AG09319 (cell line): ENCODE measurements at places on chromosomes 12 and 14.

- DNase-seq = no peak
Observed at GRCh38 chr12:100953217-100953616, 158.6 kb downstream of the ANO4 start.

- no peak for DNase-seq
Observed at GRCh38 chr12:90905691-90906370, 49.1 kb downstream of the CCER1 start.

DNA sequence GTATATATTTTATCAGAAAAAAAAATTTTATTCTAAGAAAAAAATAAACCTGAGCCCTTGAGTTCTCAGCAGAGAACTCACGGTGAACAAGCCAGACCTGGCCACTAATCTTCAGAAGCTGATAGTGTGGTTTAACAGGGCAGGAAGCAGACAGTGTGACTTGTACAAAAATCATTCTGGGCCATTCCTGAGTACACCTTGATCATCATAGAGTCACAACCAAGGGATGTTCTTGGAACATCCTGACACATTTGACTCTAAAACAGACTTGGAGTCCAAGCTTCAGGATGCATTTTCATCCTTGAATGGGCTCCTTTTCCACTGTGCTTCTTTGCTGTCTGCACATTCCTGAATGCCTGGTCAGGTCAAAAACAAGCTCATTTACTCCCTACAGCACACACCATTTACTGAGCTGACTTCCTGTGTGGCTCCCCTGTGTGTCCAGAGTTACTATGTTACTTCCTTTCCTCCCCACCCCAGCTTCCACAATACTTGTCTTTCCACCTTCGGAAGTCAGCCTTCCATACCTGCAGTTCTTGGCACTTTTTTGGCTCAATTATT is 112.0 kb downstream of the ANO6 start:
- DNase-seq = no peak

DNA sequence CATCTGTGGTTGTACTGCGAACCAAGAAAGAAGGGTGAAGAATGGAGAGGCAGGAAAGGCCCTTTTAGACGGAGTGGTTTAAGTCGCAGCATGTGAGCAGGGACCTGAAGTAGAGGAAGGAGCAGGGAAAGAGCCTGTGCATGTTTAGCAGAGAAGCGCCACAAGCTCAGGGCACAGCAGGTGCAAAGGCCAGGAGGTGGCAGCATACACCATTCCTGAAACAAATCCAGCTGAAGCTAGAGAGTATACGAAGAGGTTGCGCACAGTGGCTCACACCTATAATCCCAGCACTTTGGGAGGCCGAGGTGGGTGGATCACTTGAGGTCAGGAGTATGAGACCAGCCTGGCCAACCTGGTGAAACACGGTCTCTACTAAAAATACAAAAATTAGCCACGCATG is 49.9 kb downstream of the HELB start:
- no peak for DNase-seq

DNA sequence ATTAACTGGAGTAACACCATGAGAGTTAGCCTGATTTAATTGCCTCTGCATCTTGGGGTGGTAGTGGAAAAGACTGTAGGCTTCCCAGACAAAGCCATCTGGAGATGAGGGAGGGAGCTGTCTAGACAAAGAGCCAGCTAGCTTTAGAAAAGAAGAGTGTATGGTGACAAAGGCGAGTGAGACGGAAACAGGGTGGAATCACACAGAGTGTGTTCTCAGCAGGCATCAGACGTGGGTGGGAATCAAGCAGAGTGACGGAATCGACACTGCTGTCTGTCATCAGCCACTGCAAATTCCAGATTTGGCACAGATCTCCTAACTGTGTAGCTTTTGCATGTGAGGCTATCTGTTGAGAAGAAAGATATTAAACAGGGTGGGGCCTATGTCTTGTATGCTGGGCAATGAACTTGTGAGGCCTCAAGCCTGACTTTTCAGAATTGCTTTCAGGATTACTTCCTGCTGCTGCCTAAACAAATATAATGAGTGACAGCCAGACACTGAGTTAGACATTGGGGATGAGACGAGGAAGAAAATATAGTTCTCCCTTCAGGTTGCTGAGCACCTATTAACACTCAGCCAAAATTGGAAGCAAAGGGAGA is 236.5 kb upstream of the GRIP1 start:
- no peak for DNase-seq
